Suppressor macrophage (primary cell): ENCODE measurements at places on chromosomes 2 and 18.
A peak's percentile ranks its signal among the peaks of the same experiment; 100 is the strongest.

- DNase-seq: no peak
Observed at GRCh38 chr2:42618116-42618515, 49.7 kb downstream of the MTA3 start.

DNA sequence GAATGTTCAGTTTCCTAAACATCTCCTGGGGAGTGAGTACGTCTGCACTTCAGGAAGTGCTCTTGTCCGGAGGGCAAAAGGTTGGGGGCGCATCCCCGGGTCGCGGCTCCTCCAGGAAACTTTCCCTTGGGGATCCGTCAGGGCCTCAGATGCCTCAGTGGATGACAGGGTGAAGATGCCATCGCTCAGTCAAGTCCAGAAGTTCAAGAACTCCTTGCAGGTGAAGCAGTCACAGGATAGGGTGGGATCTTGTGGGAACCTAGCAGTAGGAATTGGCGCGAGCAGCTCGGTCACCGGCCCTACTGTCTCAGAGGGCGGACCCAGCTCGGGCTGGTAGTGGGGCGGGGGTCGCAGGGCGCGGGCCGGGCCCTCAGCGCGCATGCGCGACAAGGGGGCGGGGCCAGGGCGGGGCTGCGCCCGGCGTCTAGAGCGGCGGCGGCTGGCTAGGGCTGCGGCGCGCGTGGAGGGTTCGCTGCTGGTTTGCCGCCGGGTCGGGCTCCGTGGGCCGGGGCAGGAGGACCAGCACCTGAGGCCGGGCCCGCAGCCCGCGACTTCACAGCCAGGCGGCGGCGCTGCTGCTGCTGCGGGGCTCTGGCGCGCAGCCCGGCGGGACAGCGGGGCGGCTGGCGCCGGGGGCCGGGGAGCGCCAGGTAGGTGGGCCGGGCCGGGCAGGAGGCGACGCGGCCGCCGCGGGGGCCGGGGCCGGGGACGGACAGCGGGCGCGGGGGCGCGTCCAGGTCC is at the start of gene INPP4A:
INPP4A (plus strand) TSS at position 423 of the 741 bp plus-strand sequence. CDS start 75,191 bp downstream, outside the sequence.
- peak; percentile 79 for DNase-seq

GRCh38 chr2:219856602-219857001 is 229.2 kb downstream of the SLC4A3 start:
- DNase-seq: no peak

GRCh38 chr18:48548921-48549320 is 10.1 kb downstream of the CTIF start:
- no peak for DNase-seq

- peak; percentile 63 for DNase-seq
Observed at GRCh38 chr2:195561116-195561921, 95.7 kb upstream of the SLC39A10 start.

DNA sequence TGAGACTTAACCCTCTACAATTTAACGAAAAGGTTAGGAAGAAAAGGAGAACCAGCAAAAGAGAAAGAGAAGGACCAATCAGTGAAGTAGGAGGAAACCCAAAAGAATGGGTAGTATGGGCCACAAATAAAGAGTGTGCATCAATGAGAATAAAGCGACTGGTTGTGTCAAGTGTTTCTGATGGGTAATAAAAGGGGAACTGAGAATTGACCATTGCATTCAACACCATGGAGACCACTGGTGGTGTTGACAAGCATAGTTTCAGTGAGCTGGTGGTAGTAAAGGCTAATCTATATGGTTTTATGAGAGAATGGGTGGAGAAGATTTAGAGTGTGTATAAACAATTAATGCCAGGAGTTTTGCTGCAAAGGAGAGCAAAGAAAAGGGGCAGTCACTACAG is 75.4 kb downstream of the CSRNP3 start:
- no peak for DNase-seq

- peak; percentile 71 for DNase-seq
Observed at GRCh38 chr2:131103165-131103564, 2.0 kb upstream of the PLEKHB2 start.

GRCh38 chr2:128416806-128417205 is 98.1 kb upstream of the HS6ST1 start:
- DNase-seq: no peak

DNA sequence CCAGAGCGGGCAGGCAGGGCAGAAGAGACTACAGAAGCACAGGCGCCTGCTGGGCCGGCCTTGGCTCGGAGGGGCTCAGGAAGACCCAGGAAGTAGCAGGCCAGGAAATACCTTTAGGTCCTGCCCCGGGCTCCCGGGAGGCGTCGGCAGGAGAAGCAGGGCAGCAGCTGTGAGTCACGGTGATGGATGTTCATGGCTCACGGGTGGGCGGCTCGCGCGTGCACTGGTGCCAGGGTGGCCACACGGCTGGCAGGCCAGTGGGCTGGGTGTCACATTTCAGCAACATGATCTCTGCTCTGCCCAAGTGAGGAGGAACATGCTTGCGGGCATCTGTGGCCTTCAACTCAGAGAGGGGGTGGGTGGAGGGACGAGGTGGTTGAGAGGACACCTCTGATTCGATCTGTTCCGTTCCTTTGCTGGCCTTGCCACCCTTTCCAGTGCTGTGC is 139.3 kb downstream of the KLHL29 start:
- no peak for DNase-seq

GRCh38 chr2:20618886-20619521 is 31.9 kb downstream of the HS1BP3 start:
- DNase-seq: no peak

GRCh38 chr2:11319939-11320338 is 24.5 kb downstream of the ROCK2 start:
- no peak for DNase-seq

GRCh38 chr2:10985260-10985659 is 73.5 kb downstream of the KCNF1 start:
- DNase-seq: no peak

DNA sequence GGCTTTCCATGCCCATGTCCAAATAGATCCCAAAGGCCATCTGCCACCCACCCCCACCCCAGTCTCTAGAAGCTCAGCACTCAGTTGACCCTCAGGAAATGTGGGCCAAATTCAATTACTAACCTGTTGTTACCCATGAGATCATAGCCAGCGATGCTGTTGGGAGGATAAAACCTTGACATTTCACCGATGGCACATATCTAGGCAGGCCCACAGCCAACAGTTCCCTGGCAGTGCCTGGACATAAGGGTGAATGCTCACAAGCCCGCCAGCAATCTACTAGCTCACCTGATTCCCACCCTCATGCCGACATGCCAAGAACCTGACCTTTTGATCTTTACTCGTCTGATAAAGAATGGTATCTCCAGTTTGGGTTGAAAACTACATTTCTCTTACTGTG is 11.8 kb upstream of the ACOXL start:
- DNase-seq: no peak

GRCh38 chr2:102358496-102358895 is 2.9 kb downstream of the IL18R1 start:
- DNase-seq: no peak

GRCh38 chr2:191625016-191625415 is 52.9 kb upstream of the NABP1 start:
- DNase-seq: peak; percentile 87

GRCh38 chr2:197883354-197884032 is 79.1 kb downstream of the PLCL1 start:
- DNase-seq: no peak

GRCh38 chr2:38417745-38418689 is 40.9 kb upstream of the ATL2 start:
- no peak for DNase-seq

- peak; percentile 41 for DNase-seq
Observed at GRCh38 chr2:42547014-42547413, 21.4 kb upstream of the MTA3 start.

- no peak for DNase-seq
Observed at GRCh38 chr2:41710944-41711343, 336.9 kb upstream of the PKDCC start.

- DNase-seq: no peak
Observed at GRCh38 chr2:124983595-124983994, 958.5 kb downstream of the CNTNAP5 start.

DNA sequence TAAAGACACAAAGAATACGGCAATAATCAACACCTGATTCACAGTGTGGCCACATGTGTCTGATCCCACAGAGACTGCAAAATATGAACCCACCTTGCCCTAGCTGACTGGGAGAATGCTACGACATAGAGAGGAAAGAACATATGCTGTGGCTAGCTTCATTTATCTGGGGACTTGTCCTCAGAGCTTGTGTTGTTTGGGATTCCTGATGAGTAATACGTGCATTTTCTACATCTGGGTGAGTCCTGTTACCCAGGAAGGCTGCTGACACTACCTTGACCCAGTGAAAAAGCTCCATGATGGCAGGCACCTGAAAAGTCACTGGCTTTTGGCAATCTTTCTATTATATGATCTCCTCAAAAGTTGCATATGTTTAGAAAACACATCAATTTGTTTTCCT is 427.7 kb upstream of the LYPD1 start:
- DNase-seq: no peak

DNA sequence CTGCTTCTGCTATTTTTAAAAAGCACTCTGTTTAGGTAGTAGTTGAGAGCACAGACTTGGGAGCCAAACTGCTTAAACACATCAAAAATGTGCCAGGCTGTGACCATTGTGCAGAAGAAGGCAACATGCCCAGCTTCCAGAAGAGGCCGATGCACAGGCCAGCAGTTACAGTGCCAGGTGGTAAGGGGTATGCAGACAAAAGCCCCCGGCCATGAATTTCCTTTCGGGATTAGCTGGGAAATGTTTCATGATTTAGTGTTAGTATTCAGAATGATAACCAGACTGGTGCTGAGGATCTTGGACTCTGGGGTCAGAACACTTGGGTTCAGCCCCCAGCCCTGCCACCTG is 40.0 kb upstream of the ATG16L1 start:
- DNase-seq: no peak

GRCh38 chr2:190533175-190533967 is 1.2 kb downstream of the NEMP2 start:
- DNase-seq: no peak

DNA sequence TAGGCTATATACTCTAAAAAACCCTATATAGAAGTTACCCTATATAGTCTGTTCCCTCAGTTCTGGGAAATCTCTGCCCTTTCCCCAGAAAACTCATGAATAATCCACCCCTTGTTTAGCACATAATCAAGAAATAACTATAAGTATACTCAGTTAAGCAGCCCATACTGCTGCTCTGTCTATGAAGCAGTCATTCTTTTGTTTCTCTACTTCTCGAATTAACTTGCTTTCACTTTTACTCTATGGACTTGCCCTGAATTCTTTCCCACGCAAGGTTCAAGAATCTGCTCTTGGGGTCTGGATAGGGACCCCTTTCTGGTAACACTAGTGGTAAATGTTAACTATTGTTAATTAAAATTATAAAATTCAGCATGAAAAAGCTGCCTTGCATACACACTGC is 17.4 kb upstream of the AP1S3 start:
- DNase-seq: no peak

GRCh38 chr18:75529394-75529793 is 101.9 kb upstream of the SMIM21 start:
- DNase-seq: no peak

DNA sequence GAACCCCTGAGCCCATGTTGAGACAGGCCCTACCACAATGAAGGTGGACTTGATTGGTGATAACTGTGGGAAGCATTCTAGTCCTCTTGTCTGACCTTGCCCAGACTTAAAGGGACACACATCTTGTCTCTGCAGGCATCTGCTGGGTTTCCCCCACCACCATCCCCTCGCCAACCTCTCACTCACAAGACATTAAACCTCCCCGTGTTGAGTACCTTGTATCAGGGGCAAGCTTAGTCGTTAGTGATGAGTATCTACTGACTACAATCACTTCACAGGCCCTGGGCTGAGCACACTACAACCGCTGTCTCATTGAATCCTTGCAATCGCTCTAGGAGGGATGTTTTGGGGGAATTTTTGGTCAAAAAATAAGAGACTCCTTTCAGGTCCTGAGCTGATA is 86.0 kb downstream of the ICOS start:
- no peak for DNase-seq

DNA sequence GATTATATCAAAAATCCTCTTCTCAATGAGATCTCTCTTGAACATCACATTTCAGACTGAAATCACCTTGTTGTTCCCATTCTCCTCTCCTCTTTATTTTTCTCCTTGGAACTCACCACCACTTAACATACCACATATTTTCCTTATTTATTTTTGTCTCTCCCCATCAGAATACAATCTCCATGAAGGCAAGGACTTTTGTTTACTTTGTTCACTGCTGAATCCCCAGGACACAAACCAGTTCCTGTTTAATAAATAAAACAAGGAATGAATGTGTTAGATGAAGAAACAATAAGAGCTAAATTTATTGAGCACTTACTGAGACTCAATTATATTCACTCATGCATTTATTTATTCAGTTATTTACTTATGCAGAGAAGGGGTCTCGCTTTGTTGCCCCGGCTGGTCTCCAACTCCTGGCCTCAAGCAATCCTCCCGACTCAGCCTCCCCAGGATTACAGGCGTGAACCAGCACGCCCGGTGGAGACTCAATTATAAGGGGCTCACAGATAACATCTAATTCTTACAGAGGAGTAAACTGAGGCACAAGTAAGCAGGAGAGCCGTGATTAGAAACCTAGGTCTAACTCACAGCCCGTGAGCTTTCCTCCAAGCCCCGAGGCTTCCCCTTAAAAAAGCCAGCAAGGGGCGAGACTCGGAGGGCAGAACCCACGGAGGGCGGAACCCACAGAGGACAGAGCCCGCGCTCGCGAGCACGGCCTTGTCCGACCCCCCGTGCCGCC is 616 bp upstream of the TAF1B start:
- no peak for DNase-seq
